ENCODE measurements at places on chromosomes 4 and X. TPM values are rescaled to one million over a fixed set of nuclear protein-coding genes. Genes with fewer than 3 reads are reported as not detected.

DNA sequence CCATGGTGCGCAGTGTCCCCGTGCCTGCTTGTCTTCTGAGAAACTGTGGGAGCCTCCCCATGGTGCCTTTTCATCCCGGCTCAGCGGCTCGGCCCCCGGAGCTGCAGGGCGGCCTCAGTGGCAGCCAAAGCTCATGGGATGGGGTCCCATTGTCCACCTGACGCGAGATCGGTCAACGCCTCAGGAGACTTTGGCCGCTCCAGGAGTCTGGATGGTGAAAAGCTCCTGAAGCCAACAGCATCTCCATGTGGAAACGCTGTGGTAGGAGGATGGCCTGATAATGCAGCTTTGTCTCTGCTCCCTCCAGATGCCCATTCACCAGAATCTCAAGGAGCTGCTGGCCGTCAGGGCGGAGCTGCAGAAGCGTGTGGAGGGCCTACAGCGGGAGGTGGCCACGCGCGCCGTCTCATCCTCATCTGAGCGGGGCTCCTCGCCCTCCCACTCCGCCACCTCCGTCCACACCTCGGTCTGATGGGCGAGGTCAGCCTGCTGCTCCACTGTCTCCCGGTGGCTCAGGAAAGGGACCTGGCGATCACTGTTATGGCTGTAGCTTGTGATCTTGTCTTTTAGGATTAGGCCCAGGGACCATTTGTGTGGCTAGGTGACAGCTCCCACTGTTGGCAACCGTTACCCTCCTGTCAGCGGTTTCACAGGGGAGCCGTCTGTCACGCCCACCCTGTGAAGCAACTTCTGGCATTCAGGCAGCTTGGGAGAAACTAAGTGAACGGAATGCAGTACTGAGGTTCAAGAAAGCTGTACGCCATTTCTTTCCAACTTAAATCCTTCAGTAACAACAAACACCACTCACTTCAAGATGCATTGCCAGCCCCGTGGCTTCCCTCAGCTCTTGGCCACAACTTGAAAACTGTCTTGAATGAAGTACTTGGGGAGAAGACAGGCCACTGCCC, 69.3 kb downstream of the MTMR1 start:
- peak; percentile 27 for DNase-seq

DNA sequence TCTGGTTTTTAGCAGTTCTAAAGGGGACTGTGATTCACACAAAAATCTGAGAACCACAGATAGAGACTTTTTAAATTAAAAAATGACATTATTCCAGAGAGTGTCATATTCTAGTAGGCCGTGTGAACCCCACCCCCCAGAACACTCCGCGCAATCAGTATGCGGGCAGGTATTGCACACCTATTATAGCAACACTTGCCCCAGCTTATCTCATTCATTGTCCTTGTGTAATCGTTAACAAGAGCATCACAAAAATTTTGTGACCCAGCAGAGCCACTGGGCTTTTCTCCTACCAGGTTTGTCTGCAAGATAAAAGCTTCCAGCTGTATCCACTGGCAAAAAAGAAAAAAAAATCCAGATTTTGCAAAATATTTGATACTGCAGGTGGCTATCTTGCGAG, 394.1 kb upstream of the SMIM31 start:
- DNase-seq: no peak

DNA sequence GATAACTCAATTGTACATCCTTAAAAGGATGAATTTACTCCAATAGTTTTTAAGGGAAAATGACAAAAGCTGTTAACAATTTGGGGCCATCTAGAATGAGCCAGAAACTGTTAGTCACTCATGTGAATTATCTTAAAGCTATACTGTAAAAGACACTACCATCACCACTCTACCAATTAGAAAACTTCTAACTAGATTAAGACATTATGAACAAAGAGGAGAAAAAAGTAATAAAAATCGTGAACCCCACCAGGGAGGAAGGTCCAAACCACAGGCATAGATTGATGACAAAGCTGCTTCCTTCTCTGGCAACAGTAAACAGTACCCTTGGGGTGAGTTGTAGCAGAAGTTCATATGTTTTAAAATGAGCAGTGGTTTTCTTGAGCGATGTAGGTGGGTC, 106.1 kb downstream of the PDGFC start:
- no peak for DNase-seq

DNA sequence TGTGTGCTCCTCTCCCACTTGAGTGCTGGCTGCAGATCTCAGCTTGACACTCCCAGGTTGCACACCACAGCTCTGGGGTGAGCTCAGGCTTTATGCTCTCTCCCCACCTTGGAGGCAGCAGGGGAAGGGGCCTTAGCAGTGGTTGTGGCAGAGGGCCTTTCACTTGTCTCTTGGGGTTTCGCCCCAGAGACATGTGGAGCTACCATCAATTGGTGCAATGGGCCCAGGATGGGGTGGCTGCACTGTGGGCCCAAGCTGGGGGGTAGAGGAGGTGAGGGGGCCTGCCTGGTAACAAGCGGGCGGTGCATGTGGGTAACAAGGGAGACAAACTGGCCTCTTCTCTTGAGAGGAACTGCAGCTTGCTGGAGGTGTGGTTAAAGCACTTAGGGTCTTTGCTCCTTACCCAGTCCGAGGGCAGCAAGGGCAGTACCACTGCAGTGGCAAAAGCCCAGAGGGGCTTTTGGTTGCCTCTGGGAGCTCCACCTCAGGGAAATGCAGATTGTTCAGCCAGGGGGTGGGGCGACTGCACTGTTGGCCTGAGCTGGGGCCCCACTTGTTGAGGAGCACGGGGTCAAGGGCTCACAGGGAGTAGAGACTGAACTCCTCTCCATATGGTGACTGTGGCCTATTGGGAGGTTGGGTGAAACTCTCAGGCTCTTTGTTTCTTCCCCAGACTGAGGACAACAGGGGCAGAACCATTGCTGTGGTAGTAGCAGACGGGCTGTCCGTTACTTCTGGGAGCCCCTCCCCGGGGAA, 30.5 kb upstream of the OR13H1 start:
- no peak for DNase-seq

- no peak for DNase-seq
These were observed 1582.7 kb downstream of the STIM2 start for GRCh38 chr4:28443371-28443770.

DNA sequence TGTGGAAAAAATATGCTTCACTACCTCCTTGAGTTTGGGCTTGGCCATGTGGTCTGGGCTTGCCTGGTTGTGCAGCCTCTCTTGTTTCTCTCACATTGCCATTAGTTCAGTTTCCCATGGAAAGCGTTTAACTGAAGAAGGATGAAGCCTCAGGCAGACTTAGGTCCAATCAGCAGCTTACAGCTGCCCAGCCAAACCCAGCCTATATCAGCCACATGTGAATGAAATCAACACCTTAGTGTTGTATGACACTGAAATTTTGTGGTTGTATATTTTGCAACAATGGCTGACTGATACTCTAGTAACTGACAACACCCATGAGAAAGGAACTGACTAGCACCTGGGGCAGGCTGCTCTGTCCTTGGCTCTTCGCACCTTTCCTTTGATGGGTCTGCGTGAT, 81.2 kb downstream of the KLF8 start:
- no peak for DNase-seq

DNA sequence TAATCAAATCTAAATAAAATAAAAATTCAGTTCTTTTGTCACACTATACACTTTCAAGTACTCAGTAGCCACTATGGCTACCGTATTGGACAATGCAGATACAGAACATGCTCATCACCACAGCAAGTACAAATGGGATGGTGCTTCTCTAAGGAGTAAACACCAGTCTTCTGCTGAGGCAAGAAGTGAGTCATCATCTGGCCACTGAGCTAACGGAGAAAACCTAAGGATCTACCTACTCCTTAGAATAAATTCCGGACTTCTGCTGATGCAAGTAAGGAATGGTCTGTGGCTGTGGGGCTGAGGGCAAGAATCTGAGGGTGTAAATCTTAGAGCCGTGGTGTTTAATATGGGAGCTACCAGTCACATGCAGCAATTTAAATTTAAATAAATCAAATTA, 11.3 kb upstream of the RBMXL3 start:
- DNase-seq: no peak

DNA sequence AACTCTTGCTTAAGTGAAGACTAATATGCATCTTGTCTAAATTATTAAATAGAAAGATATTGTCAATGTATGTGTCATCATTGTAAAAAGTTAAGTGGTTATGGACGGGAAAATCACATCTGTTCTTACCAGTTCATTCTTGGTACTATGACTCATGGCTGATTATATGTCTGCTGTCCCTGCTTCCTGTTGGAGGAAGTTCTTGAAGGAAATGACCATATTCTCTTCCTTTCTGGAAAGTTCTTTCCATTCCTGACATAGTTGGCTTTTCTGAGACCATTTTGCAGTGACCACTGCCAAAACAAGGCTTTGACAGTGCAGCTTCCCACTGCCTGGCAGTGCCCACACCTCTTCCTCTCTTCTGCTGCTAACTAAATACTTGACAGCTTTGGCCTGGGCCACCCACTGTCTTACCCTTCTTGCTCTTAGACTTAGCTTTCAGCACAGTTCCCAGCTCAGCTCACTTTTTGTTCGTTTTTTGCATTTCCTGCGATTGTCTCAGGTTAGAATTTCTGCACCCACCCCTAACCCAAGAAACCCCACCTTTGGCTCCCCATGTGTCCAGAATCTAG, 13.2 kb upstream of the CLDN24 start:
- no peak for DNase-seq

DNA sequence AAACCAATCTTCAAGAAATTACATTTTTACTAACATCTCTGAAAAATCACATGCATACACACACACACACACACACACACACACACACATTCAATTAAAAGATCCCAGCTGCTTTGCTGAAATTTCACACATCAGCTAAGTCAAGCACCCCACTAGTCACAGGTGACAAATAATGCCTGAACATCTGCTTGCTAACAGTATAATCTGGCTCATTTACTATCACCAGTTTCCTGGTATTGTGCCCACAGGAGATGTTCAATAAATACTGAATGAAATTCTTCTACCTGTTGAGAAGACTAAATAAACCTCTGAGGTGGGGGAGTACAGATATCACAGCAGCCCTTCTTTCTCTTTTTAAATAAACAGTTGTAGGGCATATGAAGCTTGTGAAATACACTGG, 994.0 kb downstream of the ARAP2 start:
- no peak for DNase-seq

DNA sequence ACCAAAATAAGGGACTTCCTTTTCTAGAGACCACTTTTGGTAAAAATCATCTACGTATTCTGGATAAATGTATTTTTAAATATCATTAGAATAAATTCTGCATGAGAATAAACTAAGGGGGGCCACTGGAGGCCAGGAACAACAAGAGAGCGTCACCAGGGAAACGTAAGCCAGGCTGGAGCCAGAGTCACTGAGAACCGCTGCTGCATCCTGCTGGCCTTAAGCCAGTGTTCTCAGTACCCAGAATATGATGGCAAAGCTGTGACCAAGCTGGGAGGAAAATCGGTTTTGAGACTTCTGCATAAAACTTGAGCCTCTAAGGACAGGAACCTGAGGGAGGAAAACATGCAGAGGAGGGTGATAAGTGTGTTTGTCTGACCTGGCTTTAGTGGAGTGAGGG, 63.0 kb upstream of the FAM9A start:
- peak; percentile 30 for DNase-seq

DNA sequence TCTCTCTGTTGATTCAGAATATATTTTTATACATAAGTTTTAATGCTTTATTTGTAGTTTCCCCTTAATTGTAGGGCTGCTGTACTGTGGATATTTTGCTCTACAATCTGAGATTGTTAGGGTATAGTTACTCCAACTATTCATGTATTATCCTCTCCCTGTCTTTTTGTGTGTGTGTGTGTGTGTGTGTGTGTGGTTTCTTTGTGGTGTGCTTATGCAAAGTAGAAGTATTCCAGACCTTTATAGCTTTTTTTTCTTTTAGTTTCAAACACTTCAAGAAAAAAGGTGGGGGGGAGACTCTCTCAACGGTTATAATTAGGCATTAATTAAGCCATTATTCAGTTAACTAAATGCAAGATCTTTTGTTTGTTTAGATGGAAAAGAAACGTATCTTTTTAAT, 6.7 kb downstream of the SMAD1 start:
- no peak for DNase-seq

DNA sequence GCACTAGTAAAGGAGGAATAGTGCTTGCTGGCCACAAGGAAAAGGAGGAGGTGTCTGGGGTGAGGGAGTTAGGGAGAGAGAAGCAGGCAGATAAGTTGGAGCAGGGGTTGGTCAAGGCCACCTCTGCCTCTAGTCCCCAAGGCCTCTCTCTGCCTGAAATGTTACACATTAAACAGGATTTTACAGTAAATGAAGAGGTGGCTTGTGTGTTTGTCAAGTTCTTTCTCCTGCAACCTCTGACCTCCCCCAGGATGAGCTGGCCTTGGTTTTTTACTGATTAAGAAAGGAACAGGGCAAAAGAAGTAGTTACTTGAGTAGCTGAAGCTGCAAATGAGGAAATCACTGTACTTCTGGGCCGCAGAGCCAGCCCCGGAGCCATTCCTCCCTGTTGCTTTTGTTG, 2.0 kb downstream of the GJB1 start:
- DNase-seq: no peak

GRCh38 chrX:32041181-32041580, 969.3 kb upstream of the FTHL17 start:
- DNase-seq: no peak

DNA sequence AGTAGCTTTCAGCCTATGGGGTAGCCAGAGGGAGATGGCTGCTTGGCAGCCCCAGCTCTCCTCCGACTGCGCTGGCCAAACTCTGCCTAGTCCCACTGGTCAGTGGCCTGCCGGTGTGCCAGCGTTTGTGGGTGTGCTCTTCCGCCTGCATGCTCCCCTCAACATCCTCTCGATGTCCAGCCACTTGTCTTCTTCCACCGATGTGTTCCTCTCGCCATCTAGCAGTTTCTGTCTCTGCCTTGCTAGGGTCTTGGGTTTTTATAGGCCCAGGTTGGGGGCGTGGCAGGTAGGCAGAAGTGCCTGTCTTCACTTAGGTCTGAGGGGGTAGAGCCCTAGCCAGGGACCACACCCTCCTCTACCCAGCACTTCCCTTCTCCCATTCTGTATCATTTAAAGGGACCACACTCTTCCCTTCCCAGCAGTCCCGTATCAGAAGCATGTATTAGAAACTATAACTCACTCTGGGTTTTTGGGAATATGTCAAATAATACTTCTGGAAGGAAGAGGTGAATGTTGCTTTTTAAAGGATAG, 124.4 kb downstream of the KDM6A start:
- DNase-seq: no peak

DNA sequence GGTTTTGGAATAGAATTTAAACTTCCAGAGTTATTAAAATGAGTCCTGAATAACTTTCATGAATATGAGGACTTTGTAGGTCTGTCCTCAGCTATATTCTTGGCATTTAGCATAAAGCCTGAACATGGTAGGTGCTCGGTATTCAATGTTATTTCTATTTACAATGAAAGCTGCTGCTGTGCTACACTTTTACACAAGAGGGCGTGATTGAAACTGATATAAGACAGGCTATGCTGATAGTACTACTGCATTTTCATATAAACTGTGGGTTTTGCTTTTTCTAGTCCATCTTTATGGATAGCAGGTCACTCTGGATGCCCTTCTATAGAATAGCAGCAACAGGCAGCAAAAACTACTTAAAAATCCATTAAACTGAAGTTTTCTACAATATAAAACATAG, 12.3 kb upstream of the GNPDA2 start:
- no peak for DNase-seq

The DRD5 gene
- not detected for total RNA-seq

The INTS6L gene
- total RNA-seq: 49.3 TPM

Data from cardiac muscle cell (in vitro differentiated cells and primary cell).